Stomach (tissue), 19 donors: ENCODE measurements at places on chromosomes 6 and 20. TPM values are rescaled to one million over a fixed set of nuclear protein-coding genes. Genes with fewer than 3 reads are reported as not detected.

GRCh38 chr6:16576451-16577368, 184.6 kb downstream of the ATXN1 start:
- H3K4me3 ChIP-seq: no peak overlapping the region
- no peak for DNase-seq
- no peaks in the 10 kb centered on the region for H3K36me3 ChIP-seq
- H3K4me1 ChIP-seq: peaks cover 20% of the 10 kb centered on the region
- no peaks in the 10 kb centered on the region for H3K27me3 ChIP-seq

The MYH7B gene
- total RNA-seq: 1.5 TPM

DNA sequence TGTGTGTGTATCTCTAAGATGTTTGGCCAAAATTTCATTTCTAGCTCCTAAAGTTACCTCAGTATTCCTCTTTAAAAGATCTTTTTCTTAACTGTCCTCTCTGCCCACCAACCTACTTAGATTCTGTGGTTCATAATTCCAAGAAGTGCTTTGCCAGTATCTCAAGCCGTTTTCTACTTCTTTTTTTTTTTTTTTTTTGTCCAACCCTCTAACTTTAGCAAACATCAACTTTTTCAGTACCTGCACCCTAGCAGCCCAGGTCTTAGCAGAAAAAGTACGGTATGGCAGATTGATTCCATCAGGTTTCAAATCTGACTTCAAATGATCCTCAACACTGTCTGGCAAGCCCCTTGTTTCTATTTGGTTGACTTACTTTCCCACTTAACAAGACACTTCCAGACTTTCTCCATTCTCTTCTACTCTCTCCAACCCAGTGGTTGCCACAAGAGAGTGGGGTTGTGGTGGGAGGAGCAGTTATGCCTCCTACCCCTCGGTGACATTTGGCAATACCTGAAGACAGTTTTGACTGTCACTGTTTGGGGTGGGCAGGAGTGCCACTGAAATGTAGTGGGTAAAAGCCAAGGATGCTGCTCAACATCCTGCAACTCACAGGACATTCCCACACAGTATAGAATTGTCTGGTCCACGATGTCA, 10.8 kb upstream of the MAN1A1 start:
- no peak for DNase-seq
- no peaks in the 10 kb centered on the region for H3K4me1 ChIP-seq
- H3K36me3 ChIP-seq: no peaks in the 10 kb centered on the region
- H3K4me3 ChIP-seq: no peak overlapping the region

The SRF gene
- 30.3 TPM for total RNA-seq

DNA sequence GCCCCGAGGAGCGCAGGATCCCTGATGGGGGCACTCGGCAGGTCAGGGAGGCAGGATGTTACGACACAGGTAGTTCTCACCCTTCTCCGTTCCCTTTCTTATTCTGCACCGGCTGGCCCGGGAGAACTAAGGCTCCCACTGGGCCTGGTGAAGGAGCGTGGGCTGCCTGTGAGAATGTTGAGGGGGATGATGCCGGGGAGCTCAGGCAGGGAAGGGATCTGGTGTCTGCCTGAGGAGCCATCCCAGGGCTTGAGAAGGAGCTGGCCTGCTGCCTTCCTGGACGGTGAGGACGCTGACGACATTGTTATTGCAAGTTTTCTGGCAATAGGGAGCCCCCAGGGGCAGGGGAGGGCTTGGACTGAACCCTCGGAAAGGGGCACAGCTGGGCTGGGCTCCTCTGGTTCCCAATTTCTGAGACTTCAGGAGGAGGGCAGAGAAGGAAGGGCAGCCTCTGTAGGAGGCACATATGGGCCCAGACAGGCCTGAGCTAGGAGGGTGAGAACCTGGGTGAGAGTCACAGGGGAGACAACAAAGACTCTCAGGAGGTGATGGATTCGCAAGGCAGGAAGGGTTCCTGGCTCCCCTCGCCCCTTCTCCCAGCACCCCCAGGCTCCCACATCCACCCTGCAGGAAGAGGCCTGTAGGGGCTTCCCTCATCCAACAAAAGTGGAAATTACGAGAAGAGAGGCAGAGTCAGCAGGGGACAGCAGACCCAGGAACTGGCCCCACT, 32.8 kb downstream of the CYP21A2 start:
- H3K4me3 ChIP-seq: no peak overlapping the region
- DNase-seq: no peak
- H3K27me3 ChIP-seq: no peaks in the 10 kb centered on the region
- H3K27ac ChIP-seq: peak overlapping the region; percentile 19
- H3K4me1 ChIP-seq: no peaks in the 10 kb centered on the region

DNA sequence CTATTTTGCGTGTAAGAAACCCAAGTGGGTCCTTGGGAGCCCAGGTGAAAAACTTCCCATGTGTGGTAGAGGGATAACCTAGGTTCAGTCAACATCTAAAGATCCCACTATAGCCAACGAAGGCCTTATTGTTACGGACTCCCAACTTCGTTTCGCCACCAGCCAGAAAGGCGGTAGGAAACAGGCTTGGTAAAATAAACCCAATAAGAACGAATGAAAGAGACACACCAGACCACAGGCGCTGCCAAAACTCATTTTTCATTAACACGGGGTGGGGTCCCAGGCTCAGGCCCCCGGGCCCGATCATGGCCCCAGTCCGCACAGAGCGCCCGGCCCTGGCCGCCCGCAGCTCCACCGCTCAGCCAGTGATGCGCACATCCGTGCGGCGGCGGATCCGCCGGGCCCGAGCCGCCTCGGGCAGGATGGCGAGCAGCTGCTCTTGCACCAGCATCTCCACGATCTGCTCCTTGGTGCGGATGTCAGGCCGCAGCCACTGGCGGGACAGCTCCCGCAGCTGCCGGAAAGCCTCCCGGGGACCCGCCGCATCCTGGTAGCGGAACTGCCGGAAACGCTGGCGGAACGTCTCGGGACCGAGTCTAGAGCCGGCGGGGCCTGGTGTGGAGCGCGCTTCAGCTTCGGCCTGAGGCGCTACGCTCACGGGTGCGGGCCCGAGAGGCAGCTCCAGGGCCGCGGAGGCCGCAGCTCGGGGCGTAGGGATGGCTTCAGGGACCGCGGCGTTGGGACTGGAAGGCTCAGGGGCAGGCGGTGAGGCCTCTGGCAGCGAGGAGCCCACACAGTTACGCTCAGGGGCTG, 709 bp downstream of the SCAND1 start:
- H3K4me3 ChIP-seq: peak overlapping the region; percentile 97
- no peaks in the 10 kb centered on the region for H3K27me3 ChIP-seq
- H3K36me3 ChIP-seq: peaks cover 11% of the 10 kb centered on the region

The TRIM40 gene
- total RNA-seq: not detected

GRCh38 chr6:41705996-41706835, 29.2 kb downstream of the TFEB start:
- no peaks in the 10 kb centered on the region for H3K36me3 ChIP-seq
- H3K4me3 ChIP-seq: peak overlapping the region; percentile 27
- DNase-seq: peak; percentile 81
- peaks cover 55% of the 10 kb centered on the region for H3K4me1 ChIP-seq

The MAS1 gene
- total RNA-seq: not detected

DNA sequence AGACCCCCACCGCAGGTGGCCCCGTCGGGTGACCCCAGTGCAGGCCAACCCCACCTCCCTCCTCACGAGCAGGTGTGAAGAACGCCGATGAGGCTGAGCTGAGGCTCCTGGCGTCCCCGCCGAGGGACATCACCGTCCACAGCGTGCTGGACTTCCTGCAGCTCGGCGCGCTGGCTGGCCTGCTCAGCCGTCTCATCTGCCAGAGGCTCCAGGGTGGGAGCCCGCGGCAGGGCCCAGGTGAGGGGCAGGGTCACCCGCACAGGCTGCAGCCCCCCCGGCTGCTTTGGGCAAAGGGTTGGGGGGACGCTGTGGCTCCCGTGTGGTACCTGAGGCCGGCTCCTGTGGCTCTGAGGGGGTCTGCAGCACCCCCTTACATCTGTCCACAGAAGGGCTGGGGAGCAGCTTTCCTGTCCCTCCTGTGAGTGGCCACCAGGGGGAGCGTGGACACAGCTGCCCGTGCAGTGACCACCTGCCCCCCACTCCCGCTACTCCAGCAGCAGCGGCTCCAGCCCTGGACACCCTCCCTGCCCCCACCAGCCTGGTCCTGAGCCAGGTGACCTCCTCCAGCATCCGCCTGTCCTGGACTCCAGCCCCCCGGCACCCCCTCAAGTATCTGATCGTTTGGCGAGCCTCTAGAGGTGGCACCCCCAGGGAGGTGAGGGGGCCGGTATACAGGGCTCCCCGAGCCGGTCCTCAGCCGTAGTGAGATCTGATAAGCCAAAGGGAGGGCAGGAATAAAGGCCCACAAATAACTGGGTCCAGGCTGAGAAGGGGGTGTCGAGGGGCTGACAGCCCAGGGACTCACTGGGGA, 16.5 kb downstream of the COL20A1 start:
- no peak overlapping the region for H3K27ac ChIP-seq
- H3K36me3 ChIP-seq: no peaks in the 10 kb centered on the region
- peak; percentile 85 for DNase-seq
- peaks cover 95% of the 10 kb centered on the region for H3K27me3 ChIP-seq
- no peak overlapping the region for H3K4me3 ChIP-seq
- H3K4me1 ChIP-seq: no peaks in the 10 kb centered on the region

The MAP3K7 gene
- 18.8 TPM for total RNA-seq

- no peaks in the 10 kb centered on the region for H3K4me1 ChIP-seq
- H3K27ac ChIP-seq: no peak overlapping the region
- H3K36me3 ChIP-seq: no peaks in the 10 kb centered on the region
- H3K4me3 ChIP-seq: no peak overlapping the region
- H3K27me3 ChIP-seq: peaks cover 5% of the 10 kb centered on the region
These were observed 127.5 kb downstream of the PKHD1 start for GRCh38 chr6:51959744-51960383.

The GINS1 gene
- total RNA-seq: 5.8 TPM

DNA sequence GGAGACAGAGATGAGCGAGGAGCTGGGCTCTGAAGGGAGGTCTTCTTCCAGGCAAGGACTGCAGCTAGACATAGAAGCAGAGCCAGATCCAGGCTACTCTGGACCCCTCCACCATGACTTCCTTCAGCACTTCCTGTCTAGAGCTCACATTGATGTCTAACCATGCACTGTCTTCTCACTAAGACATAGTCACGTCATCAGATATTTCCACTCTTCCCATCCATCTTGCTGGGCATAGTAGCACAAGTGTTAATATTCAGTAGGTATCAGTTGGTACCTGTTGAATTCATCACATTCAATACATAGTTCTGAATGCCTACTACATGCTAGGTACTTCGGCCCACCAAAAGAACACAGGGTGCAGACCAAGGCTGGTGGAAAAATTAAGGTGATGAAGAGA, 2.9 kb downstream of the HLA-DMA start:
- no peak for DNase-seq
- H3K36me3 ChIP-seq: no peaks in the 10 kb centered on the region
- H3K4me1 ChIP-seq: peaks cover 11% of the 10 kb centered on the region
- peak overlapping the region; percentile 46 for H3K4me3 ChIP-seq
- H3K27ac ChIP-seq: no peak overlapping the region
- H3K27me3 ChIP-seq: no peaks in the 10 kb centered on the region

DNA sequence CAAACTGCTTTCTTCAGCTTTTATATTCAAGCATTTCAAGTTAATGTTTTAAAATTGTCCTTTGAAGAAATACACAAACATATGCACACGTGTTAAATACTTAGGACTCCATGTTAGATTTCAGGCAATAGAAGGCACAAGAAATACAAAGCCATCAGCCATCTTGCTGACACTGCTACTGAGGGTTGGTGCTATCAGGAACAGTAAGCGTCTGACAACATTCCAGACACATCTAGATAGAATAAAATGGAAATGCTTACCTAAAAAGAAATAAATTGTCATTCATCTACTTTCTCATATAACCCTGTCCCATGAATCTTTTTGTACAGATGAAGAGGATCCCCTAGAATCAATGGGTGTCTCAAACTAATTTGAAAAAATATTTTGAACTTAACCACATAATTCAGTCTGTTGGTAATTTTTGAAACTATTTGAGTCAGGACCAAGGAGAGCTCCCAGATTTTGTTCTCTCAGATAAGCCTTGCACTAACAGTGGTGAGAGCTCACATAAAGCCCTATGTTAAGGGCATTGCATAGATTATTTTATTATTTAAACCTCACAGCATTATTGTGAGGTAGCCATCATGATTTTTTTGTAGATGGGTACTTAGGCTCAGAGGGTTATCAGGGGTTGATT, 631.1 kb upstream of the POU3F2 start:
- no peak overlapping the region for H3K4me3 ChIP-seq
- no peaks in the 10 kb centered on the region for H3K27me3 ChIP-seq
- H3K4me1 ChIP-seq: no peaks in the 10 kb centered on the region
- DNase-seq: peak; percentile 20
- no peaks in the 10 kb centered on the region for H3K36me3 ChIP-seq

- DNase-seq: peak; percentile 93
- H3K36me3 ChIP-seq: no peaks in the 10 kb centered on the region
- H3K27ac ChIP-seq: no peak overlapping the region
- no peaks in the 10 kb centered on the region for H3K27me3 ChIP-seq
- H3K4me3 ChIP-seq: no peak overlapping the region
- H3K4me1 ChIP-seq: peaks cover 21% of the 10 kb centered on the region
These were observed 66.2 kb upstream of the SNX9 start for GRCh38 chr6:157756708-157757429.

- no peak overlapping the region for H3K4me3 ChIP-seq
- no peak overlapping the region for H3K27ac ChIP-seq
- peaks cover 46% of the 10 kb centered on the region for H3K36me3 ChIP-seq
- H3K4me1 ChIP-seq: peaks cover 16% of the 10 kb centered on the region
- no peaks in the 10 kb centered on the region for H3K27me3 ChIP-seq
These were observed 5.5 kb downstream of the CASP8AP2 start for GRCh38 chr6:89834884-89835792.

The RAMACL gene
- total RNA-seq: 5.5 TPM

DNA sequence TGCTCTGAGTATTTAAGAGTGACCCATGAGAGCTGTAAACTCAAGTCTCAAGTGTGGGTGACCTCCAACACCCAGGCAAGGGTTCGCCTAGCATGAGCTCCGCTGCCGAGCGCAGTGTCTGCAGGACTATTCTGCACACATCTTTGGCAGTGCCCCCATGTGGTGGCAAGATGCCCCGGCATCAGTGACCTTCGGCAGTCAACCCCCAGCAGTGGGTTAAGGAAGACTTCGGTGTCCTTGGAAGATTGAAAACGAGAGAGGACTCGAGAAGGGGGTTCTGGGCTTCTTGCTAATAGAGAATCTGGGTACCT, 43.1 kb downstream of the RBM38 start:
- H3K4me3 ChIP-seq: no peak overlapping the region
- no peak for DNase-seq
- no peaks in the 10 kb centered on the region for H3K27me3 ChIP-seq
- H3K27ac ChIP-seq: no peak overlapping the region
- peaks cover 62% of the 10 kb centered on the region for H3K4me1 ChIP-seq

The ZBTB12 gene
- 6.4 TPM for total RNA-seq

GRCh38 chr6:30793521-30794194, 49.3 kb upstream of the IER3 start:
- peak overlapping the region; percentile 43 for H3K27ac ChIP-seq
- H3K4me1 ChIP-seq: peaks cover 8% of the 10 kb centered on the region
- H3K27me3 ChIP-seq: no peaks in the 10 kb centered on the region
- H3K36me3 ChIP-seq: no peaks in the 10 kb centered on the region
- no peak overlapping the region for H3K4me3 ChIP-seq
- no peak for DNase-seq
